Spleen (tissue), 13 donors: ENCODE measurements at places on chromosomes 13 and 19.

DNA sequence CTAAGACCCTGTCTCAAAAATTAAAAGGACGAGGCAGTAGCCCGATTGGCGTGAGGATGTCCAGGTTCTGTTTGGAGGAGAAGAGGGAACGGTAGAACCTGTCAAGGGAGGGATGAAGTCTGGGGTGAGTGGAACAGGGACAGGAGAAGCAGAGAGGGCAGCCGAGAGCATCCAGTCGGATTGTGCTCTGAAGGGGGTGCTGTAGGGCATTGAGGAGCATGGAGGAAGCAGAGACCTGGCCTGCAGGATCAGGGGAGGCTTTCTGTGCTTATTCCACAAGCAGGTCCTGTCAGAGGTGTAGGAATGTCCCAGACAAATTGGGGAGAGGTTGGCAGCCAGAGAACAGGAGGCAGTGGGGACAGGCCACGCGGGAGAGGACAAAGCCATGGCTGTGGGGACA is 14.1 kb downstream of the AP2A1 start:
- H3K4me1 ChIP-seq: peaks cover 7% of the 10 kb centered on the region
- peak overlapping the region; percentile 70 for H3K27ac ChIP-seq
- DNase-seq: no peak
- no peaks in the 10 kb centered on the region for H3K27me3 ChIP-seq
- H3K36me3 ChIP-seq: peaks cover 25% of the 10 kb centered on the region
- H3K4me3 ChIP-seq: no peak overlapping the region

GRCh38 chr19:42402376-42403116 is 12.4 kb upstream of the CNFN start:
- H3K4me1 ChIP-seq: peaks cover 28% of the 10 kb centered on the region
- peak overlapping the region; percentile 82 for H3K27ac ChIP-seq
- H3K27me3 ChIP-seq: no peaks in the 10 kb centered on the region
- peak; percentile 74 for DNase-seq
- H3K4me3 ChIP-seq: no peak overlapping the region

DNA sequence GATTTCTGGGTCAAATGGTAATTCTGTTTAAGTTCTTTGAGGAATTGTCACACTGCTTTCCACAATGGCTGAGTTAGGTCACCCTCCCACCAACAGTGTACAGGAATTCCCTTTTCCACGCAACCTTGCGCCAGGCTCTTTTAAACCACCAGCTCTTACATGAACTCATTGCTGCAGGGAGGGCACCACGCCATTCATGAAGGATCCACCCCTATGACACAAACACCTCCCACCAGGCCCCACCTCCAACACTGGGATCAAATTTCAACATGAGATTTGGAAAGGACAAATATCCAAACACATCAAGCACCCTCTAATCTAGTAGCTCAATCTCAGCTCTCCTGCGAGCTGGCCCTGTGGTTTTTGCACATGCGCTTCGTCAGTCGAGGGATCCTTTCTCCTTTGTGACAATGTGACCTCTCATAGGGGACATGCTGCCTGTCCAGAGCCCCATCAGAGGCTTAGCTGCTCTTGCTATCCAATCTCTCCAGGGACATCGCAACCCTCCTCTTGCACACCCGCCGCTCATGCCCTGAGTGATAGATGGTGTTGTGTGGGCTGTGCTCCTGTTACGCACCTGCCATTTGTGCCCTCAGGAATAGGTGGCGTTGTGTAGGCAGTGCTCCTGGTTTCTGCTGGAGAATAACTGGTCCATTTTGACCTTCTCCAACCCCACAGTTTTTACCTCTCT is 328.0 kb downstream of the UQCRFS1 start:
- no peaks in the 10 kb centered on the region for H3K36me3 ChIP-seq
- no peak overlapping the region for H3K27ac ChIP-seq
- DNase-seq: no peak
- no peaks in the 10 kb centered on the region for H3K27me3 ChIP-seq
- H3K4me3 ChIP-seq: no peak overlapping the region

GRCh38 chr19:4597975-4598671 is 38.6 kb upstream of the SEMA6B start:
- H3K27ac ChIP-seq: no peak overlapping the region
- no peaks in the 10 kb centered on the region for H3K36me3 ChIP-seq
- H3K27me3 ChIP-seq: peaks cover 14% of the 10 kb centered on the region
- no peak for DNase-seq
- H3K4me3 ChIP-seq: peak overlapping the region; percentile 14

- no peaks in the 10 kb centered on the region for H3K27me3 ChIP-seq
- no peak overlapping the region for H3K4me3 ChIP-seq
- peaks cover 100% of the 10 kb centered on the region for H3K36me3 ChIP-seq
- peak; percentile 89 for DNase-seq
These were observed 26.9 kb upstream of the TMEM160 start for GRCh38 chr19:47075179-47075810.

DNA sequence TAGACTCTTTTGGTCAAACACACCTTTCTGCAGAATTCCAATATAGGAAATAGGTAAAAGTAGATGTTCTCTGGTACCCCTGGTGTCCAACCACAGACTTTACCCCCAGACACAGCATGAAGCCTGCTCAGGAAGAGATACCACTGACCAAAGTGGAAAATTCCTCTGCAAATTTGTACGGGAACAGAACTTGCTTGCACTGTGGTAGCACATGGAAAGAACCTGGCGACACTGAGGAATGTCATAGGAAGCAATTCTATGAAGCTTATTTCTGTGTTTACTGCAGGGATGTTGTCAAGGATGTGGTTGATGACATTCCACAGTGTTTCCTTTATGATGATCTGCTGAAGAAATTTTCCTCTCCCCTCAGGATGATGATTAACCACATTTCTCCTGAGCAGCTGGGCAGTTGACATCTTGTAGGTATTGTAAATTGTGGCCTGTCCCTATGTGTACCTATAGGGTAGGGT is 48.9 kb upstream of the TNFSF11 start:
- no peaks in the 10 kb centered on the region for H3K4me1 ChIP-seq
- no peaks in the 10 kb centered on the region for H3K27me3 ChIP-seq
- no peaks in the 10 kb centered on the region for H3K36me3 ChIP-seq
- DNase-seq: no peak

GRCh38 chr13:106917024-106917571 is 349.2 kb upstream of the ARGLU1 start:
- peaks cover 37% of the 10 kb centered on the region for H3K4me1 ChIP-seq
- H3K4me3 ChIP-seq: peak overlapping the region; percentile 51
- peaks cover 31% of the 10 kb centered on the region for H3K27me3 ChIP-seq

GRCh38 chr19:41735071-41735600 is 20.2 kb upstream of the CEACAM6 start:
- no peak overlapping the region for H3K27ac ChIP-seq
- H3K27me3 ChIP-seq: no peaks in the 10 kb centered on the region
- H3K4me1 ChIP-seq: no peaks in the 10 kb centered on the region
- no peaks in the 10 kb centered on the region for H3K36me3 ChIP-seq
